Astrocyte of the cerebellum (primary cell): ENCODE measurements at places on chromosomes 3 and 15.

GRCh38 chr3:171129827-171130226, 103.3 kb upstream of the SLC2A2 start:
- DNase-seq: no peak

DNA sequence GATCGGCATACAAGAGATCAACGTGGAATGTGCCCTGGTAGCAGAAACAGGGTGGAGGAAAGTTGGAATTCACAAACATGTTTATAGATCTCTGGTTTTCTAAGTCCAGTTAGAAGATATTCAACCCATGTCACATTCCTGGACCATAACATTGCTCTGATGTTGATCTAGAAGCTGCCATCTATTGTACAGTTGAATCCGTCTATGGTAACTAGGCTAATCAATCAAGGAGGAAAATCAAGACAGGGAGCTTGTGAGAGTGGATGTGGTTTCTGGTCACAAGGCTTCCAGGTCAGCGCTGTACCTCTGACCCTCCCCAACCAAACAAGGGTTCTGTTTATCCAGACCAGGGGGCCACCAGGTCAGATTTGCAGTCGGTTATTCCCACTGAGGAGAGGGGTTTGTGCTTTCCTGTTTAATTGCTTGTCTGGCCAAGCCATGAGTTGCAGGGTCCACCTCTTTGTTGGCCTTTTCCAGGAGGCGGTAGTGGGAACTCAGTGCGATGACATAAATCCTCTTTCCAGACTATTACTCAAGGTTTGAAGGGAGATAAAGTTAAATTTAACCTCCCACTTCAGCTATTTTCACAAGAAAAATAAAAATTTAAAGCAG, 130.3 kb downstream of the SLCO3A1 start:
- DNase-seq: no peak

GRCh38 chr3:64411101-64411500, 185.8 kb upstream of the PRICKLE2 start:
- DNase-seq: no peak

DNA sequence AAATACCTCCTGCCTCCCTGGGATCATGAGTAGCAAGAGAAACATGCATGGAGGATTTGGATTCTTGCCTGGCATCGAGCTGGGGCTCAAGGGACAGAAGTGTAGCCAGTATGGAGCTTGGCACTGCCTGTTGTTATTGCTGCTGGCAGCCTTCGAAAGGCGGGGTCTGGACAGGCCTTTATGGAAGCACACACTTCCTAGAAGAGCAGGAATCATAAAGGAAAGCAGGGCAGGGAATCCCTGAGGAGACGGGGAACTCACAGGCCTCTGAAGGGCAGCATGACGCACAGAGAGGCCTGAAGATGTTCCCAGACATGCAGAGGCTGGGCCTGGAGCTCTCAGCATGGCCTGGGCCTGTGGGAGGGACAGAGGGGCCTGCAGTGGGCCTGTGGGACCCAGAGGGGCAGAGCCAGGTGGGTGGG, 18.6 kb upstream of the SLC41A3 start:
- DNase-seq: no peak

- DNase-seq: no peak
These were observed 37.1 kb upstream of the SLC4A7 start for GRCh38 chr3:27521179-27521871.

DNA sequence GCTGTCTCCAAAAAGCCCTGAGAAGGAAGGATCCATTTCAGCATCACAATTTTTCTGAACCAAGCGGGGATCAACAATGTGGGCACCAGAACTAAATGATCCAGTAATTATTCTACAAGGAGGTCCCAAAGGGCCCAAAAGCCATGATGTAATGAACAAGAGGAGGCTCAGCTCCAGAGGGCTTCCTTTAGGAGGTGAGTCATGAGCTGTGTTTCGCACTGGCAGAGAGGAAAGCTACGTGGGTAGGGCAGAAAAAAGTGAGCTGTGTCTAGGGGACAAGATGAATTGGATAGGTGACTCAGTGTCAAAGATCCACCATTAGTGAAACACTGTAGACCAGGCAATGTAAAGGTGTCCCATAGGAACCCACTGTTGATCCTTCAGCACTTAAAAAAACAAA, 113.4 kb downstream of the RORA start:
- peak; percentile 8 for DNase-seq

DNA sequence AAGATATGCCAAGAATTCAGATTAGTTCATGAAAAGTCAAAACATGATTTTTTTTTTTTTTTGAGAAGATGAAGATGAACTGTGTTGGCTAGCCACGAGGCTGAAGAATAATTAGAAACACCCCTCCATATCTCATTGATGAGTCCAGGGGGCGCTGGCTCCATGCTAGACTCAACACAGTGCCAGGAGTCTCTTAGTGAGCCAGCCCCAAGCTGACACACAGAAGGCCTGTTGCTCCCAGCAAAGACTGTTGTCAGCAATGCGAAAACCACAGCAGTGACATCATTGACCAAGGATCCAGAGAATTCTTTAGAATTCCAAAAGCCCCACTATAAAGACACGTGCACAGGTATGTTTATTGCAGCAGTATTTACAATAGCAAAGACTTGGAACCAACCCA, 185.2 kb downstream of the ANXA2 start:
- DNase-seq: no peak

DNA sequence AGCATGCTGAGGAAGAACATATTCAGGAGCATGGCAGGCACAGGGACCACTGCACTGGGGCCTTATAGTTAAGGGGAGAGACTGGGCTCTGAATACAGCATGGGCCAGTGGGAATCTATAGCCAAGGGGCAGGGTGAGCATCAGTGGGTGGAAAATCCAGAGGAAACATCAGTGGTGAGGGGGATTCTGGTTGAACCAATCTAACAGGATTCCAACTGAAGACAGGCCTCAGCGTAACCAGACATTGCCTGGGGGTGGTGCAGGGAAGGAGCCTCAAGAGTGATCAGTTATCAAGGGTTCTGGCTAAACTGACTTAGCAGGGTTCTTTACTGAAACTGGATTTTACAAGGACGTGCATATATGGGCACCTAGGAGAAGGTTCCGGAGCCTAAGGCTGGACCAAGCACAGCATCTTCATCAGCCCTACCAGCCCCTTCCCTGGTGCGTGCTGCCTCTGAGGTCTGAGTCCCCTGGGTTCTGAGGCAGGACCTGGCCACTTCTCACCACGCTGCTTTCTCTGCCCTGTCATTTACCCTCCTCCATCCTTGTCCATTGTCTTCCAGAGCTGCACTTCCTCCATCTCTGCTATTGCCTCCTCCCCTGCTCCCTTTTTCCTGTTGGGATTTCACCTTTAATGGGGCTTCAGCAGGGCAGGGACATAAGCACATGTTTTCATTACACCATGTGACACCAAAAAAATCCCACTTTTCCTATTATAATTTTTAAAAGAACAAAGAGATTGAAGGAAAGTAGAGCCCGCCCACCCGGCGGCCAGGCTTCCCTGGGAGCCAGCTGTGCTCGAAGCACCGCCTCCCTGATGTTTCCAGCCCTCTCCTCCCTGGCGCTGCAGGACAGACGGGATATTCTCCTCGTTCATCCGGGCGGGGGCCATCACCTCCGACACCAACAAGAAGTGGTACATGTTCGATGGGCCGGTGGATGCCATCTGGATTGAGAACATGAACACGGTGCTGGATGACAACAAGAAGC, 52.1 kb downstream of the DNAH1 start:
- no peak for DNase-seq

- DNase-seq: no peak
These were observed 241.9 kb downstream of the ALCAM start for GRCh38 chr3:105608623-105609022.

DNA sequence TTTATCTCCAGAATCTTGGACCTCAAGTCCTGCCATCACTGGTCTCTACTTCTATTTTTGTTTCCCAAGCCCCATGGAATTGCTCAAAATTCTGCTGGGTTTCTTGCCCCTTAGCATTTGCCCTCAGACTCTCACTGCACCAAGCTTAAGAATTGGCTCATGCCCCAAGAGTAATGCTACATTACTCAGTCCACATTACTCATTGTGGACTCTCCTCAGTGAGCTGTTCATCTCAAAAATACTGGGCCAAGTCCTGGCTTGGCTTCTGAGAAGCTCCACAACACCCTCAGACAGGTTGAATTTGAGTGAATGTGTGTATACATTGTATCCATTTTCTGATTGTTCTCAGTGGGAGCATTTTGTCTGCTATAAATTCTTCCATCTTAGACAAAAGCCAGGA, 364.4 kb upstream of the ARHGEF26 start:
- no peak for DNase-seq

DNA sequence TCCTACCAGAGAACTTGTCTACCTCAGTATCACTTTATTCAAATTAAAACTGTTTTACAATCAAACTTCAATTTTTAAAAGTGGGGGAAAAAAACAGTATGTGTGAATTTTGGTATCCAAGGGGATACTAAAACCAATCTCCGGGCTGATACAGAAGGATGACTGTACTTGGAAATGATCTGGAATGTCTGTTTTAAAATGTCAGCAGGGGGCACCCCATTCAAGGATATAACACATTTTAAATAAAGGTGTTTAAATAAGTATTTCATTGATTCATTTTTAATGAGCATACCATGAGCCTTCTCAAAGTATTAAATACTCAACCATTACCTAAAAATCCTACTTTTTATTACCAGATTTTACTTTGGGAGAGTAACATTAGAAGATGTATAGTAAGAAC, 67.9 kb downstream of the ULK4 start:
- DNase-seq: peak; percentile 51

GRCh38 chr3:119310071-119310470, 15.9 kb downstream of the ARHGAP31 start:
- peak; percentile 99 for DNase-seq

- DNase-seq: no peak
These were observed 10.3 kb upstream of the CDV3 start for GRCh38 chr3:133563186-133563591.

GRCh38 chr3:88149101-88149508, 654 bp upstream of the C3orf38 start:
- DNase-seq: no peak

GRCh38 chr3:5194341-5194740, 6.8 kb downstream of the EDEM1 start:
- no peak for DNase-seq

DNA sequence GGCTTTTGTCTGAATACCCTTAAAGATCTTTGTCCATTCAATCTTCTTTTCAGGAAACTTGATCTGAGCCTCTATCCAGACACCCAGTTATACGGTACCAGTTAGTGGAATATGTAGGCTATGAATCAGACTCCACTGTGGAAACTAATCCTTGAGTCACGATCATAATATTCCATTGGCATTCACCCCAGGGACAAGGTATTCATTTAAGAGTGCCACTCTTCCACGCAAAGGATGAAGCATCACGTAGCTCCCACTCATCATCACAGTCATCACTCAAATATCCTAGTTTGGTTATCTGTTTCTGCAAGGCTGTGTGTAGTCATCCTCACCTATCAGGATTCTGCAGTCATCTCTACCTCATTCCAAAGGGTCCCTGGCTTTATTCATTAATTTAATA, 85.6 kb downstream of the NEDD4 start:
- DNase-seq: peak; percentile 82

DNA sequence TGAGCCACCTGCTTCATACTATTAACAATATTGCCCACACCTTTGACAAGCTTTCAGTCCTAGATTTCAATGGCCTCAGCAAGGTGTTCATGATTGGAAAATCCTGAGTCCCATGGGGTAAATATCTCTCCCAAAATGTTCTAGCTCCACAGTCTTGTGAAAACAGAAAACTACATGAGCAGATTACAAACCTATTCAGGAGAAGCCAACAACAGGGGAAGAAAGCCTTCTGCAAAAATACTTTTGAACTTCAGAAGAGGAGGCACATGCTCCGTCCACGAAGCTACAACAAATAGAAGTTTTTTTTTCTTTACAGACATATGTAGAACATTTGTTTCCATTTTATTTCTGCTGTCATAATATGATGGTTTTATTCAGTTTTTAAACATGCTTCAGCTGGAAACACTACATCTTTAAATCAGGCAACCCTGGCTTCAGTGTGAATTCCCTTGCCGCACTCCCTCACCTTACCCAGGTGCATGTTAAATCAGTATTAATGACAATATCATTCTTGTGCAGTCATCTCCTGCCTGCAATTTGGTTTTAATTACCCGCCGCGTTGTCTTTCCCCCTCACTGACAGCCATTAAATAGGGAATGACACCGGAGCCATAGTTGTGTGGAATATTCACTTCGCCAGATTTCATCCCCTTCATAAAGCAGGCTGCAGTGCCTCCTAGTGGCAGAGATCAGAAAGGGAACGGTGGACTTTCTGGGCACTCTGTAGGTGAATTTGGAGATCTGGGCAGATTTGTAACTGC, 725.5 kb upstream of the ARRDC4 start:
- peak; percentile 43 for DNase-seq

- no peak for DNase-seq
These were observed 67.4 kb downstream of the FBLN2 start for GRCh38 chr3:13616359-13616758.

DNA sequence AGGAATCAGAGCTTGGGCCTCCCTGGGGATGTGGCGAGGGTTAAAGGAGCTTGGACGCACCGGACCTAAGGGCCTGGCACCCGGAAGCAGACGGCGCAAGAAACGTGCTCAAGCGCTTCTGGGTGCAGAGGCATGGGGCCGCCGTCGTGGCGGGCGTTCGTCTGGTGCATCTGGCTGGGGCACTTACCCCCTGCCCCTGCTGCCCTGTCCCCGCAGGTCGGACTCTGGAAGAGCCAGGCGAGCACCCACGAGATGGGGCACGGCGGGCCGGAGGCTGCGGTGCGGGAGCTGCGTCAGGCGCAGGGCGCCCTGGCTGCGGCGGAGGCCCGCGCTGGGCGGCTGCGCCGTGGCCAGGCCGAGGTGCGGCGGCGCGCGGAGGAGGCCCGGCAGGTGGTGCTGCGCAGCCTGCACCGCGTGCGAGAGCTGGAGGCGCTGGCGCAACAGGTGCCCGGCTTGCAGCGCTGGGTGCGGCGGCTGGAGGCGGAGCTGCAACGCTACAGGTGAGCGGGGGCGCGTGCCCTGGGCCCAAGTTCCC, 2.5 kb downstream of the EFCC1 start:
- DNase-seq: no peak

DNA sequence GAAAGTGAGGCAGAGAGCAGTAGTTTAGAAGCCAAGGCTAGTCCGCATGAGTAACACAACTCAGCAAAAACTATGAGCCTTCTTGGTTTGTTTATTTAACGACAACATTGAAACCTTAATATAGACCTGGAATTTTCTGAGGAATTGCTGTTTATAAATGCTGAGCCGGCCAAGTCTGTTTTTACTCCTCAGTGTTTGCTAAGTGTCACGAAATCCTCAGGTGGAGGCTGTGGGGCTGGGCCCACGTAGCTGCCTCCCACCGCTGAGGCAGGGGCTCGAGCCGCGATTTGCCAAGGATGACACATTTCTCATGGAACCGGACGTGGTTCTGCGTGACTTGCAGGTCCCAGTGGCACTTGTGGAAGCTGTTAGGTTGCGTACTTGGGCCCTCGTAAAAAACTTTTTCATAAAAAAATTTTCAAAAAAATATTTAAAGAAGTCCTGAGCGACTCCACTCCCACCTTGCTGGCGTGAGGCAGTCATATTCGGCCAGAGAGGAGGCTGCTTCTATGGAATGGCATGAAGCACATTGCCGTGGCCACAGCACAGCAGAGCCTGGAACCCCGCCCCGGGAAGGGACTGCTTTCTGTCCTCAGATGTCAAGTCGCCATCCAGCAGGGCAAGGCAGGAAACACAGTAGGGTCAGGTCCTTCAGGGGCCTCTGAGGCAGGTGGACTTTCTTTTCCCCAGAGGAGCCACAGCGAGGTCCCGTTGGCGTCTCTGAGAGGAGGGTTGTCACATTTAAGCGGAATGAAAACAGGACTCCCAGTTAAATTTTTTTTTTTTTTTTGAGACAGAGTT, 64.8 kb upstream of the PCSK6 start:
- DNase-seq: no peak
